ENCODE measurements at places on chromosomes 6 and 20. TPM values are rescaled to one million over a fixed set of nuclear protein-coding genes. Genes with fewer than 3 reads are reported as not detected.

The VPS16 gene
- 25.5 TPM for total RNA-seq

The TUBB1 gene
- total RNA-seq: not detected

The TTLL9 gene
- not detected for total RNA-seq

The CRISP2 gene
- not detected for total RNA-seq

The SLC13A3 gene
- total RNA-seq: 1.5 TPM

The SLC4A11 gene
- 1.4 TPM for total RNA-seq

The SLC22A16 gene
- not detected for total RNA-seq
